ENCODE measurements at places on chromosomes 11 and 22. TPM values are rescaled to one million over a fixed set of nuclear protein-coding genes. Genes with fewer than 3 reads are reported as not detected.

Gene TCN2
- 15.8 TPM for polyA plus RNA-seq

Gene ZP1
- 0.67 TPM for polyA plus RNA-seq

Gene MMP13
- 0.06 TPM for polyA plus RNA-seq

Gene TECTA
- polyA plus RNA-seq, result 0.76 TPM

Gene FOLR2
- polyA plus RNA-seq, result not detected

All from BJ (cell line).